Fibroblast of skin of right biceps (primary cell): ENCODE measurements at places on chromosomes 13 and 19.

DNA sequence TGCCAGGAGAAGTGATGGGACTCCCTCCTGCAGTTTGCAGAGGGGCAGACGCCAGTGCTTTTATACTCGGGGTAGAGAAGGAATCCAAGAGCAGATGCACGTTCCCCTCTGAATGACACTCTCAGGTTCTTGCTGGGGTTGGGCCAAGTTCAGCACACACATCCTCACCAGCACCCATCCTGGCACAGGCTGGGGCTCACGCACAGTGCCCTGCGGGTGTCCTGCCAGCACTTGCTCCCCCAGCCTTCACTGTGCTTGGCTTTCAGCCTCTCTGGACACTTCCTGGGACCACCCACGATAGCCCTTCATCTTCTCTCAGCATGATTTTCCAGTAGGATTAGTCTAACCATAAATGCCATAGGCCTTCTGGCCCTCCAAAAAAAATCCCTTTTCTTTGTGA, 158.6 kb downstream of the ZNF536 start:
- DNase-seq: no peak

DNA sequence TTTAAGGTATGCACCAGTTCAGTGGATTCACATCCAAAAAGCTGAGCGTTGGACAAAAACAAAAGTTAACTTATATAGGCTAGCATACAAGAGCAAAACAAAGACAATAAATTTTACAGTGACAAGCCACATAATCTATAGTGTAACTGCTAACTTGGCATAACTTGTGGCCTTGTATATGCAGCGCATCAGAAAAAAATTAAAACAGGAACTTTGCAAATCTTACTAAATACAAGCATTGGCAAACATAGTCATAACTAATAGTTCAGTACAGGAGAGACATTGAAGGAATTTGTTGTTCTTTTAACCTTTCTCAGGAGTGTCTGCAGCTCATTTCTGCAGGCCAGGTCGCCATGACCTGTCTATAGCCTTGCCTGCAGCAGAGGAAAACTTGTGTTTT, 54.6 kb downstream of the OR10H4 start:
- DNase-seq: no peak

- peak; percentile 15 for DNase-seq
Observed at GRCh38 chr19:41064974-41065569, 23.2 kb upstream of the CYP2A13 start.

- DNase-seq: peak; percentile 7
Observed at GRCh38 chr19:52343548-52343947, 7.5 kb downstream of the ZNF610 start.

DNA sequence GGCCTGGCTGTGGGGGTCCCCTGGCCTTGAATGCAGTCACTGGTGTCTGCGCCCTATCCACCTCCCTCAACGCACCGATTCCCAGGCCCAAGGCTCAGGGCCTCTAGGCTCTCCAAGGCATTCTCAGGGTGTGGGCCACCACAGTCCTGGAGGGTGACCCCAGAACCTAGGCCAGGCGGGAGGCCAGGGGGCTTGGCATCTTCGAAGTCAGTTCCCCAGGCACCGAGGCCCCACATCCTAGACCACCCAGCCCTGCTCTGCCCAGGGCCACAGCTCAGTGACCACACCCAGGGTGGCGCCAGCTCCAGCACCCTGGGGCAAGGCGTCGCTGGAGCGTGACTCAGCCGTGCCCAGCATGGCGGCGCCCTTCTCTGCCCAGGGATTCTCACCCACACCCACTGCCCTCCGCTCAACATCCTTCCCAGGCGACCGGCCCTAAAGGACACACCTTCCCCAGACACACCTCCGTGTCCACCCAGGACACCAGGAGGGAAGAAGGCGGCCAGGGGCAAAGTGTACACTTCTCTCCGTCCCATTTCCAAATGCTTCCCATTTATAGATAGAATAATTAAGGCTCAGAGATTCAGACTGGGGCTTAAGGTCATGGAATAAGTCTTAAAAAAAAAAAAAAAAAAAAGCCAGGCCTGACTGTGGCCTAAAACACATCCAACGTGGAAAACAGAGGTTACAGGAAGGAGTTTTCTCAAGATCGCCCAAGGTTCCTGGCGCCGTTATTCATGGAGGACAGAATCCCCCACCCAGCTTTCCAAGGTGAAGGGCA, 36.4 kb upstream of the NANOS3 start:
- DNase-seq: peak; percentile 45

DNA sequence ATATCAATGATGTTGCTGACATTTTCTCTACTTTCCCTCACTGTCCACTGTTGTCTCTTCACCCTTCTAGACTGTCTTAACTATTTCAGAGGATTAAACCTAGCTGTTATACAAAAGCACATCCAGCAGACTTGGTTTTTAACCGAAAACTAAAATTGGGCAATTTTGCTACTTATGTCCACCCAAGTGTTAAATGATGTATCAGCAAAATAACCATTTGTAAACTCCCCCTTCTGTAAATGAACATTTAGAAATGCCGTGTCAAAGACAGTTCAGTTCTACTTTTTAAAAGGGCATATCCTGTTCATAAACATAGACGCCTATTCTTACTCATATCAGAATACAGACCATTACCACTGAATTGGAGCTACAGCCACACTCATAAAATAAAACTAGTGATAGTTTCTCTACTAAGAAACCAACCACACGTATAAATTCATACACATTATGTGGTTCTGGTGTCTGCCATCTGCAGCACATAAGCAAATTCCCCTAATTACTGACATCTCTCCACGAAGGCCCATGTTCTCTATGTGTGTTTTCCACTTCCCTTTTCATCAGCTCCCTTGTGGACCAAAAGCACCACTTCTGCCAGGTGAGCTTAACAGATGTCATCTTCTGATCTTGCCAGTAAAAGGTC, 1091.8 kb downstream of the PCDH9 start:
- no peak for DNase-seq

- no peak for DNase-seq
Observed at GRCh38 chr13:38641164-38641948, 45.5 kb upstream of the FREM2 start.

DNA sequence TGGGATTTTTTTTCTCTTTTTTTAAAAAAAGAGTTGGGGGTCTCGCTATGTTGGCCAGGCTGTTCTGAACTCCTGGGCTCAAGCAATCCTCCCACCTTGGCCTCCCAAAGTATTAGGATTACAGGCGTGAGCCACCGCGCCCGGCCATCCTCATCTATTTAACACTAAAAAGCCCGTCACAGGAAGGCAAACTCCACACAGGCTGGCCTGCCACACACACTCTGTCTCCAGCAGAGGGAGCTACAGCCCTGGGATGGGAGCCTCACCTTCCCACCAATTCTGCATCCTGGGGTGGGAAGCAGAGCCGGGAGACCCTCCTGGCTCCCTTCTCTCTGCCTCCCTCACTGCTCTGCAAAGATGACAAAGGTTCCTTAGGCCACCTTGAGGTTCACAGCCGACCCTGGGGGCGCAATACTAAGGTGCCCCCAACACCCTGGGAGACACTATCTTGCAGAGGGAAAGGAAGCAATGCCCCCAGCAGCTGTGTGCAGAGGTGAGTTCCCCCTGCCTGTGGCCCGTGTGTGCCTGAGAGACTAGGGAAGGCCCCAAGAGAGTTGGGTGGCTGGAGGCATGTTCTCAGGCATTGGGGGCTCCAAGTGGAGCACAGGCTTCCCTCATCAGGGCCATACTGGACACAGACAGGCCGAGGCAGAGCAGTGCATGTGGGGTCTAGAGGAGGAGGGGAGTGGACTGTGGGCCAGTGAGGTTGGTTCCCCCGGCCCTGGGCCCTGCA, 27.4 kb upstream of the TIMM44 start:
- DNase-seq: peak; percentile 36

- DNase-seq: no peak
Observed at GRCh38 chr19:15372891-15373301, 6.7 kb downstream of the AKAP8 start.

- DNase-seq: no peak
Observed at GRCh38 chr13:112705286-112705685, 15.4 kb downstream of the ATP11A start.

GRCh38 chr13:23440821-23441618, 7.5 kb upstream of the SACS start:
- DNase-seq: no peak

DNA sequence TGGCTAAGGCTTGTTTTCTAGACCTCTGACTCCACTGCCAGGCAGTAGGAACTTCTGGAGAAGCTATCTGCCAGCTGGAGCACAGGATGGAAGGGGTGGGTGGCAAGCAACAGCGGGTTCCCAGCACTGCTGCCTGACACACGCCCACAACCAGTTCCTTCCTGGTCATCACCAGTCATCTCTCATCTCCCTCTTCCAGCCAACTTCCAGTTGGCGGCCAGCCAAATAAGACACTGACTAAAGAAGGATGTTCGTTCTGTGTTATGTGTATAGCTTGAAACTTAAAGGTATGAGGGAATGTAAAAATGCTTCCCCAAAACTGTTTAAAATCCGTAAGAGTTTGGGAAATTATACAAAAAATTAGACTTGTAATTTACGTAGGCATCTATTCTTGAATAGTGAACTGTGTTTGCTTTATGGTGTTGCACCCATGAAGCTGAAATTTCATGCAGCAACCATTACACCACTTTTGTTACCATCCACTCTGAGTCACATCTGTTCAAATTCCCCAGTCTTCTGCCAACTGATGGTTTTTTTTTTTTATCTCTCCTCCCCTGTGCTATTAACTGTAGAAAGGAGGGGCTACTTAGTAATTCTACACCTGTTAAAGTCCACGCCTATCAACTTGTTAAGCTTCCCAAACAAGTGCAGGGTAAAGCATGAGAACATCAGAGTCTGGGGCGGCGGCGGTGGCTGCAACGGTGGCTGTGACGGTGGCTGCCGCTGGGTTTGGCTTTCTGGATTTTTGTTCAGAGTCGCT, 86.2 kb upstream of the FRY start:
- peak; percentile 72 for DNase-seq

DNA sequence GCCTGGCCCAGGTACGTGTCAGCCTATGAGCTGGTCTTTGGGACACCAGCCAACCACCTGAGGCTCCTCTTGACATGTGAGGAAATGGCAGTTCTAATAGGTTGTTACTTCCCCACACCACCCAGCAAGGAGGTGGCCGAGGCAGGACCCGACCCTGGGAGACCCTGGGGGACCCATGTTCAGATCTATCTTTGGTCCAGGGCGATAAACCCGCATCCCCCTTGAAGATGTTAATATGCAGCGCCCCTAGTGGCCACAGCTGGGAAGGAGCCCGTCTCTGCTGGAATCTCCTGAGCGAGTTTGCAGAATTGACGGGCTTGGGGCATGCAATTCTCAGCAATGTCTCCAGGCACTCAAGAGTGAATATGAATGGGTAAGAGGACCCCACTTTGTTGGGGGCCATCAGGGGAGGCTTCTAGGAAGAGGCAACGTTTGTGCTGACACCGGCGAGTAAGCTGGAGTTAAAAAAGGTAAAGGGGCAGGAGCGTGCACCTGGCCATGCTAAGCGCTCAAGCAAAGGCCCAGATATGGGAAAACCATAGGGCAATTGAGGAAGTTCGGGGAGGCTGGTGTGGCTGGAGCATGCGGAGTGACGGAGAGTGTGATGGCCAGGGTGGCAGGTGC, 1.5 kb upstream of the MYO1F start:
- DNase-seq: peak; percentile 50

DNA sequence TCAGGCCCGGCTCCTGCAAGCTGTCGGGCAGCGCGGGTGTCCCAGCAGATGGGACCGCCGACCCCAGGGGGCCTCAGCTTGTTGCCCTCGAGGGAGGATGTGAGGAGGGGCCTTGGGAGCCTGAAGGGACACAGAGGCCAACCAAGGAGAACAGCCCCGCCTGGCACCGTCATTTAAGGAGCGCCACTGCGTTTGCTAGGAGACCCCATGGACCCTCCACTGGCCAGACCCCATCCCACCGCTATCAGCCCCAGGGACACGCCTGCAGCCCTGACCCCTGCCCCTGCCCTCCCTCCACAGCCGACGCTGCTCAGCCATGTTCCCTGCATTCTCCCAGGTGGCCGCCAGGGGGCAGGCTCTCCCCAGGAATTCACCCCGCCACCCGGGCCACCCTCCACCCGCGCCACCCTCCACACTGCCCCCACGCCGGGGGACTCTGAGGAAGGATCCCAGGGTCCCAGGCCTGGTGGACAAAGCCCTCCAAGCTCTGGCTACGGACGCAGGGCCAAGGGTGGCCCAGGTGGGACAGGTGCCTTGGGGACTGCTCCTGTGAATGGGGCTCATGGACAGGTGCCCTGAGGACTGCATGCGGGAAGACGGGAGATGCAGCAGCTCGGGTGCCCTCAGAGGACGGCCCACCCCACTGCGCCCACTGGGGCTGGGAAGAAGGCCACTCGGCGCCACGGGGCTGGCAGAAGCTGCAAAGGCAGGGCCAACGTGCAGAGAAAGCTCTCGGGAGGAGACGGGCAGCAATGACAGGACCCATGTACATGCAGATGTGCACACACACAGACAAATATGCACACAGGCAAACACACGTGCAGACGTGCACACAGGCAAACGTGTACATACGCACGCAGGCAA, 34.4 kb downstream of the PIP5K1C start:
- DNase-seq: no peak

DNA sequence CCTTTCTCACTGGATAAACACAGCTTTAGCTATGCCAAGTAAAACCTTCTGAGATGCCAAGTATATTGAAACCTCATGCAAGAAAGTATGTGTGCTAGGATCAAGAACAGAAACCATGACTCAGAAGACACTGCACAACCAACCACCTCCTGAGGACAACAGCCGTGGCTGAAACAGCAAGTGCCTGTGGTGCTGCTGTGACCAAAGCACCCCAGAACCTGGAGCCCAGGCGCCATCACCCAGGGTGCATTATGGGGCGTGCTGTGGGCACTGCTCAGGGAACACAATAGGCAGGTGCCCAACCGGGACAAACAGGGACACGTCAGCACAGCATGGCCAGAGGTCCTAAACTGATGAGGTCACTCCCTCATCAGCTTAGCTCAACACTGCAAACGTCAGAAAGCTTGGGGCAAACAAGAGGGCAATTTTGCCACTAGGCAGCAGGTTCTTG, 101.3 kb upstream of the SLC15A1 start:
- DNase-seq: peak; percentile 30

DNA sequence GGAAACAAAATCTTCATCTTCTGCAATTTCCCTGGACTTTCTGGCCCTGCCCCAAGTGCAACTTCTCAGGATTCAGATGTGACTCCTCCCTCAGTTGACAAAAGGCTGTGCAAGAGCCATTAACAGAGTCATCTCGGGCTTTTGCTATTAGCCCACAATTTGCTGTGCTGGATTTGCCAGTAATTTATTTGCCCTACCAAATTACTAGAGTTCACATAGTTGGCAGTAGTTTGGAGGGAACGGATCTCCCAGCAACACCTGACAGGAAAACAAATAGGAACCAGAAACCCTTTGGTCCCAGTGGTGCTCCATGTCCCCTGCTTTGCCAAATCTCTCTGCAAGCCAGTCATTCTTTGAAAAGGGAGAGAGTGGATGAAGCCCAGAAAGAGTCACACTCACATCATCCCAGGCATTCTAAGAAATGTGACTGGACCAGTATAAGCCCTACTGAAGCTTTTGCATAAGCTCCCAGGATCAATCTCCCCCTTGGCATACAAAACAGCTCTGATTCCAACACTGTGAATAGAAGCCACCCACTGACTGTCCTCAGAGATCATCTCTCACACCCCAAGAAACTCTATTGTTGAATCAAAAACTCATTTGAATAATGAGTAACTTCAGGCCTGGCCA, 350.1 kb upstream of the NBEA start:
- DNase-seq: no peak
